Activated T-helper 1 cell treated with Interleukin-2 at 50 U/mL for 16 hours (primary cell): ENCODE measurements at places on chromosomes 11 and 22.

DNA sequence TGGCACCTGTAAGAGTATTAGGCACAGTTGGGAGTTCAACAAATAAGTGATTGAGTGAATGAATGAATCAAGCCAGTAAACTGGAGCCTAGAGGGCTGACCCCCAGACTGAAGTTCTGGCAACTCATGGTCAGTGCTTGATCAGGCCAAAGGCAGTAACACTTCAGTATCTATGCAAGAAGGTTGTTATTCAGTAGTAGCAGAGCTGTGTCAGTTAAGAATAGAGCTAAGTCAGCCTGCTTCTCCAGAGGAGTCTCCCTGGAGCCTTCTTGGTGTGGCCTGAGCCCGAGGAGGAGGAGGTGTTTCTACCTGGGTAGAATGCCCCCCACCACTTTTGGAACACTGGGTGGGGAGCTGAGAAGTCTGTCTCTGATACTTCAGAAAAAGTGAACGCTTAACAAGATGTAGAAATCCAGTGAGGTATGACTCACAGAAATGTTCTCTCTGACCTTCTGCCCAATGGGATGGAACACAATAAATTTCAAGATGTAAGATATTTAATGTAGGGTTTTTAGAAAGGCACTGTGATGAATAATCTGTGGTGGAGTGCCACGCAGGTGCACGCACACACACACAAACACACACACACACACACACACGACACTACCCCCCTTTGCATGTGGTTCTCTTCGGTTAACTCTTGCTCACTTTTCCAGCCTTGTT, 219.9 kb downstream of the HIPK3 start:
- DNase-seq, result no peak

- no peak for DNase-seq
These were observed 1.8 kb upstream of the NAALADL1 start for GRCh38 chr11:65059959-65060824.

DNA sequence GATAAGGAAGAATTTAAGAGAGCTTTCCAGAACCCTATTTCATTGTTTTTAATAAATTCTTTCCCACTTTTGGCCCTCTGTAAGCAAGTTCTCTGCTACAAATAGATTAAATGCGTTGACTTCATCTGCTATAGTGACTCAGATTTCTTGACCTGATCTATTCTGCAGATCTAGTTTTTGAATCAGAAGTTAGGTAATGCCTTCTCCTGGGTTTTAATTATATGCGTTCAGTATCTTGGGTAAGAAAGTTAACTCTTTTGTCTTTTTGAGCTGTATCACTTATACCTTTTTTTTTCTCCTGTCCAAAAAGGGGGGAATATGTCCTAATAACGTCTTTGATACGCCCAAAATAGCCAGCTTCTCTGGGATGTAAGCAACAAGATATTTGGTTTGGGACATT, 2.4 kb upstream of the HEPHL1 start:
- no peak for DNase-seq

- DNase-seq, result no peak
These were observed 94.9 kb downstream of the RASSF10 start for GRCh38 chr11:13103962-13104554.

- no peak for DNase-seq
These were observed 8.9 kb downstream of the TTC17 start for GRCh38 chr11:43367382-43368178.

DNA sequence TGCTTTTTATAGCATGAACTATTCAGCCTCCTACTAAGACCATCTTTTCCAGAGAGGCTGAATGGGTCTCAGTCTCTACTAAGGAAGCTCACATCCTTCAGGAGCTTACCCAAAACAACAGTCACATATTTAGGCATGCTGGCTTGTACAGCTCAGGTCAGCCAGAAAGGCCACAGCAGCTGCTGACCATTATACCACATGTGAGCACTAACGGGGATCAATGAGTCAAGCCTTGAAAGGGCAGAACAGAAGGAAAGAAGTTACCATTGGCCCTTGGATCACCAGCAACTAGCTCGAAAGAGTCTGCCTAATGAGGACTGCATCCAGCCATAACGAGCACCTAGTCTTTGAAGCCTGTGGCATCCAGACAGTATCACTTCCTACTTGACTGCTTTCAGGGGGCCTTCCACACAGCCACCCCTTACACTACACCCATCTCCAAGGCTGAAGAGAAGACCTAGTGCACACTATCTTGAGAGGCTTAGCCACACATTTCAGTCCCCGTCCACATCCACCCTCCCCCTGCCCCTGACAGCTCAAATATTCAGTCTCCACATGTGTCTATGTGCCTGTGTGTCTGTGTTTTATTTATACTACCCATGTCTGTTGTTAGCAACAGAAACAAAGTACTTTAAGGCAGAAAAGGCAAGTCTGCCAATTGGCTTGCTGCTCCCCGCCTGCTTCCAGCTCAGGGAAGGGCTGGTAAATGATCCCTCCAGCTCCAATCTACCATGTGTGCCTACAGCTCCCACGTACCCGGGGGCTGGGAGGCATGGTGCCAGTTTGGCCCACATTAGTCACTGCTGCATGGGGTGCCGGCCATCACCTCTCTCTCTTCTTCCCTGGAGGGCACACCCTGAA, 95.5 kb downstream of the RPL27A start:
- no peak for DNase-seq

DNA sequence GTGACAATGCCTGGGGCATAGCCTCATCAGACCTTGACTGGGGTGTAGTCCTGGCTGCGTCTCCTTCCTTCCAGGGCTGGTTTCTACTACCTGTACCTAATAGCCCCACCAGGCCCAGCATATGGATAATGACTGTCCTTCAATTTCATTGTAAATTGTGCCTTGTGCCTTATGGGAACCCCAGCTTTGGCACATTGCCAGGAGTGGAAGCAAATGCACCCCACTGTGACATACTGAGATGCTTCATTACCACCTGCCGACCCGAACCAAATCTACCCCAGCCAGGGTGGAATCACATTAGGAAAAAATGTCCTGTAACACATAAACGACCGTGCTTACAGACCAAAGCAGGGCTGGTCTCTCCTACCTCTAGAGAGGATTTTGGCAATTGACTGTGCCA, 7.3 kb downstream of the TOP3B start:
- no peak for DNase-seq

- no peak for DNase-seq
These were observed 1.7 kb downstream of the ZBED4 start for GRCh38 chr22:49855251-49855911.

GRCh38 chr22:33242078-33242477, 183.9 kb upstream of the SYN3 start:
- DNase-seq, result no peak

DNA sequence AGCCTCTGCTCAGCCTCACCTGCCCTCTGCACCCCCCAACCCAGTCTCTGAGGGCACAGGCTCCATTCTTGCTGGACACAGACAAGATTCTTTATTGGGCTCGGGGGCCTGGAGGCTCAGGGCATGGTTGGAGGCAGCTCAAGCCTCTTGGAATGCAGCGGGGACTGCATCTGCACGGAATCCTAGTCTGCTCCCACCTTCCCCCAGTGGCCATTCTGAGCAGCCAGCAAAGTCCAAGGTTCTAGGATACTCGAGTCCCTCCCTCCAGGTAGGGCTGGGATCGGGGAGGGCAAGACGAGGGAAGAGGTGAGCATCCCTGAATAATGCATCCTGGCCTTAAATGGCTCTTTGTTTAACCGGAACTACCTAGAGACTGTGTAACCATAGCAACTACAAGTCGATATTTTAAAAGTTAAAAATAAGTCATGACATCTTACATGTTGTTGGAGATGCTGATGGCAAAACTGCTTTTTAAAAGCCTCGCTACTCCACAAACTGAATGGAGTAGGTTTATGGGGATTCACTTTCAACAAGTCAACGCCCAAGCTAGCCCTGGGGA, 10.7 kb upstream of the IGSF22 start:
- DNase-seq, result no peak

DNA sequence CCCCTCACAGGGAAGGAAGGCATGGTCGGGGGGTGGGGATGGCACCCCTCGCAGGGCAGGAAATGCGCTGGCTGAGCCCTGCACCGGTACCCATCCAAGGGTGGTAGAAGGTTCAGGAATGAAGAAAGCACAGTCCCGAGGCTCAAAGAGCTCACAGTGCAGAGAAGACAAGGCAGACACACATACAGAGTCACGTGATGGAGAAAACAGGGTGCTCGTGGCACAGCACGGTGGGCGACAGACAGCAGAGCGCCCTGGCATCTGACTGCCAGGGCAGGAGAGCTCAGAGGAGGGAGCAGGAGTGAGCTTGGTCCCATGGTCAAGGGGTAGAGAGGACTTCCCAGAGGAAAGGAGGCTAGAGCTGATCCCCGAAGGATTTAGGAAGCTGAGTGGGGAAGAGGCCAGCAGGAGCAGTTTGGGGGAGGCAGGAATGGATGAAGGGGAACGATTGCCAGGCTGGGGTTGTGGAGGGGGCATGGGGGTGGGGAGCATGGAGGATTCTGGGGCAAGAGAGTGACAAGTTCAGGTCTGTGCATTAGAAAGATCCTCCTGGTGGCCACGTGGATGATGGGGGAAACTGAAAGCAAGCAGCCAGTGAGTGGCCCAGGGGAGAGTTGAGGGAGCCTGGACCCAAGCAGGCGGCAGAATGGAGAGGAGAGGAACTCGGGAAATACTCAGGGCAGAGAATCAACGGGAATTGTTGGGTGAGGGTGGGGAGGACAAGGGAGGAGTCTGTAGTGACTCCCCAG, 43.9 kb downstream of the PDE2A start:
- no peak for DNase-seq

DNA sequence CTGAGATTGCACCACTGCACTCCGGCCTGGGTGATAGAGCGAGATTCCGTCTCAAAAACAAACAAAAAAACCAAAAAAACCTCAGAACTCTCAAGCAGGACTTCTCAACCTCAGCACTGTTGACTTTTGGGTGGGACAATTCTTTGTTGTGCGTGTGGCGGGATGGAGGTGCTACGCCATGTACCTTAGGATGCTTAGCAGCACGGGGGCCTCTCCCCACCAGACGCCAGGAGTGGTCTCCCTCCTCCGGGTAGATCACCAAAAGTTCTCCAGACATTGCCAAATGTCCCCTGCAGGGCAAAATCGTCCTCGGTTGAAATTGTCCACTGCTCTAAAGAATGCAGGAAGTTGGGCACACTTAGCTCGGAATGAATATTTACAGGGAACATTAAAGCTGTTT, 26.9 kb upstream of the ATXN10 start:
- no peak for DNase-seq

- DNase-seq, result no peak
These were observed 20.0 kb upstream of the TALDO1 start for GRCh38 chr11:727281-727701.

DNA sequence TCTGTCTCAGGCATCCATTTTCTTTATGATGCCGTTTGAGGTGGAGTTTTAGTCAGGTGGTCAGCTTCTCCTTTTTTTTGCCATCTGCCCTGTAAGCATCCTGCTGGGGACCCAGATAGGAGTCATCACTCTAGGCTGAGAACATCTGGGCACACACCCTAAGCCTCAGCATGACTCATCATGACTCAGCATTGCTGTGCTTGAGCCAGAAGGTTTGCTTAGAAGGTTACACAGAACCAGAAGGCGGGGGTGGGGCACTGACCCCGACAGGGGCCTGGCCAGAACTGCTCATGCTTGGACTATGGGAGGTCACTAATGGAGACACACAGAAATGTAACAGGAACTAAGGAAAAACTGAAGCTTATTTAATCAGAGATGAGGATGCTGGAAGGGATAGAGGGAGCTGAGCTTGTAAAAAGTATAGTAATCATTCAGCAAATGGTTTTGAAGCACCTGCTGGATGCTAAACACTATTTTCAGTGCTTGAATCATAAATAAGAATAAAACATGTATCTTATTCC, 10.9 kb upstream of the HBE1 start:
- no peak for DNase-seq

DNA sequence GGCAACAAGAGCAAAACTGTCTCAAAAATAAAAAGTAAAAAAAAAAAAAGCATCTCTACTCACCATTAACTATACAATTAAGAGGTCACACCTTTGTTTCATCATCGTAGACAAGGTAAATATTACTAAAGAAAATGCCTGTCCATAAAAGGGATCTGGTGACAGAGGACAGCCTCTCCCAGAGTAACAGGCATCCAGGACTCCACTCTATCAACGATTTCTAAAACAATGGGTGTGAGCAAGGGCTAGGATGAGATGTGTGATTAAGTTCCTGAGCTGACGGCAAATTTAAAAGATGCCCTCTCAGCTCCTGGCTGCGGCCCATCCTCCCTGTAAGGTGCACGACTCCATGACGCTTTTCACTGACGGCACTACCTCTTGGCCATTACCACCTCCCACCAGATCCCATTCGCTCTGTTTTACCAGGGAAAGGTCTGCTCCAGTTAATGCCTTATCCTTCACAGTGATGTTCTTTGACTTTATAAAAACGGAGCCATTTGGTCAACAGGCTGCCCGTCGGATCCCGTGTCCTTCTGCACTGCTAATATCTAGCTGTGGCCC, 2.3 kb upstream of the TMEM45B start:
- DNase-seq, result no peak

DNA sequence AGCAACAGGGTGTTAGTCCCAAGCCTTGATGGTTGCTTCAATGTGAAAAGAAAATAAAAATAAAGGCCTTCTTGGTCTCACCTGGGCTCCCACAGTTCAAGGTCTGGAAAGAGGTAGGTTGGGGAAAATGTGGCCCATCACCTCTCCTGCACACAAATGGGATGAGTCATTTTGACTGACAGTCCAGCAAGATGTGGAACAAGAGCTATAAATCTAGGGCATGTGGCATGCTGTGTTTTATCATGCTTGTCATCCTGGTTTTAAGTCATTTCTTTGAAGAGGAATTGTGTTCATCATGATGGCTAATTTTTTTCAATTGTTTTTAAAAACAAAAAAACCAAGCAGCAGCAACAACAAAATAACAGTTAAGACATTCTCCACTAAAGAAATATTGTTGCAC, 503.7 kb downstream of the NTM start:
- no peak for DNase-seq

DNA sequence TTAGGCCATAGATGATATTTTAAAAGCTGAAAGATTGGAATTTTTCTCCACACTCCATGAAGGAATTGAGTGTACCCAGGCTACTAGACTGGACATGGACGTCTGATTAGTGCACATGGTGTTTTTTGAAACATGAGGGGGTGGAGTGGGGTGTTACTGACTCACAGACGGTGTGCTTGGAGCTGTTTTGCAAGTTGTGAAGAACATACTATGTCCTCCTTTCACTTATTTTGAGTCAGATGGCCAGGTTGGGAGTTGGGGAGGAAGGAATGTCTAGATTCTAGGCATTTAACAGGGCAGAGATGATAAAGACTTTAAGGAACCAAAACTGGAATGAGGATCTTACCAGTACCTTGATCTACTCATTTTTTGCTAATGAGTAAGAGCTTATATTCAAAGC, 158.1 kb upstream of the MTNR1B start:
- DNase-seq, result no peak

GRCh38 chr11:24819006-24819405, 322.2 kb downstream of the LUZP2 start:
- DNase-seq, result no peak

GRCh38 chr22:49203091-49203858, 624.4 kb downstream of the BRD1 start:
- DNase-seq, result no peak

GRCh38 chr22:45864959-45865476, 111.9 kb downstream of the WNT7B start:
- no peak for DNase-seq
